ENCODE measurements at places on chromosomes 5 and 9. TPM values are rescaled to one million over a fixed set of nuclear protein-coding genes. Genes with fewer than 3 reads are reported as not detected.

The SMIM33 gene
- total RNA-seq, result not detected

The IFNA13 gene
- not detected for total RNA-seq

The CBY3 gene
- total RNA-seq, result 0.68 TPM

The IRF1 gene
- 228 TPM for total RNA-seq

The OCLN gene
- total RNA-seq, result 0.43 TPM

- no peak for DNase-seq
- H3K4me3 ChIP-seq, result no peak overlapping the region
- no peak overlapping the region for H3K27ac ChIP-seq
Observed at GRCh38 chr5:143142596-143143435, 260.7 kb downstream of the NR3C1 start.

- H3K36me3 ChIP-seq, result no peaks in the 10 kb centered on the region
- H3K27me3 ChIP-seq, result no peaks in the 10 kb centered on the region
- no peaks in the 10 kb centered on the region for H3K4me1 ChIP-seq
Observed at GRCh38 chr9:103991698-103992097, 102.4 kb upstream of the SMC2 start.

DNA sequence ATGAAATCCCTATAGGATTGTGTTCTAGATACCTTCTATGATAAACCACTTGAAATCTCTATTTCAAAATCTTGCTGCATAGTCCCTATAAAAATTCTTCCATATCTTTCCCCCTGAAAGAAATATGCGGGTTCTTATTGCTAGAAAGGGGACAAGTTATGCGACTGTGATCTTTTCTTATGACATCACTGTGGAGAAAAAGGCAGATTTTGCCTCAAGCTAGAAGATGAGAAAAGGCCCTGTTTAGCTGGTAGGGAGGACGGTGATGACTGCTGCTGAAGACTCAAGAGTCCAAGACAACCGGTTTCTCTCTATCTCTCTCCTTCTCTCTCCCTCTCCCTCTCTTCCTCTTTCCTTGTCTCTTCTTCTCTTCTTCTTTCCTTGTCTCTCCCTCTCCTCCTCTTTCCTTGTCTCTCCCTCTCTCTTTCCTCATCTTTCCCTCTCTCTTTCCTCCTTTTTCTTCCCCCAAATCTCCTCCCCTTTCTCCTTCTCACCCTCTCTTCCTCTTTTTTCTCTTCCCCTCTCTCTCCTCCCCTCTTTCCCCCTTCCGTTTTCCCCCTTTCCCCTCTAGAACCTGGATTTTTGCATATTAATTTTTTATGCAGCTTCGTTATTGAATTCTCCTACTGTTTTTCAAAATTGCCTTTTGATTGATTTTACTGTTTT, 5.3 kb downstream of the OR2S2 start:
- H3K27me3 ChIP-seq, result no peaks in the 10 kb centered on the region
- no peak overlapping the region for H3K27ac ChIP-seq
- no peak for DNase-seq
- no peaks in the 10 kb centered on the region for H3K36me3 ChIP-seq
- H3K4me1 ChIP-seq, result peaks cover 2% of the 10 kb centered on the region

GRCh38 chr5:143013176-143013891, 243.2 kb downstream of the ARHGAP26 start:
- H3K27ac ChIP-seq, result no peak overlapping the region
- H3K36me3 ChIP-seq, result peaks cover 48% of the 10 kb centered on the region

- H3K4me1 ChIP-seq, result peaks cover 3% of the 10 kb centered on the region
- no peaks in the 10 kb centered on the region for H3K27me3 ChIP-seq
- DNase-seq, result no peak
- H3K36me3 ChIP-seq, result peaks cover 2% of the 10 kb centered on the region
- H3K4me3 ChIP-seq, result no peak overlapping the region
- no peak overlapping the region for H3K27ac ChIP-seq
Observed at GRCh38 chr5:55620766-55621160, 86.0 kb upstream of the PLPP1 start.

DNA sequence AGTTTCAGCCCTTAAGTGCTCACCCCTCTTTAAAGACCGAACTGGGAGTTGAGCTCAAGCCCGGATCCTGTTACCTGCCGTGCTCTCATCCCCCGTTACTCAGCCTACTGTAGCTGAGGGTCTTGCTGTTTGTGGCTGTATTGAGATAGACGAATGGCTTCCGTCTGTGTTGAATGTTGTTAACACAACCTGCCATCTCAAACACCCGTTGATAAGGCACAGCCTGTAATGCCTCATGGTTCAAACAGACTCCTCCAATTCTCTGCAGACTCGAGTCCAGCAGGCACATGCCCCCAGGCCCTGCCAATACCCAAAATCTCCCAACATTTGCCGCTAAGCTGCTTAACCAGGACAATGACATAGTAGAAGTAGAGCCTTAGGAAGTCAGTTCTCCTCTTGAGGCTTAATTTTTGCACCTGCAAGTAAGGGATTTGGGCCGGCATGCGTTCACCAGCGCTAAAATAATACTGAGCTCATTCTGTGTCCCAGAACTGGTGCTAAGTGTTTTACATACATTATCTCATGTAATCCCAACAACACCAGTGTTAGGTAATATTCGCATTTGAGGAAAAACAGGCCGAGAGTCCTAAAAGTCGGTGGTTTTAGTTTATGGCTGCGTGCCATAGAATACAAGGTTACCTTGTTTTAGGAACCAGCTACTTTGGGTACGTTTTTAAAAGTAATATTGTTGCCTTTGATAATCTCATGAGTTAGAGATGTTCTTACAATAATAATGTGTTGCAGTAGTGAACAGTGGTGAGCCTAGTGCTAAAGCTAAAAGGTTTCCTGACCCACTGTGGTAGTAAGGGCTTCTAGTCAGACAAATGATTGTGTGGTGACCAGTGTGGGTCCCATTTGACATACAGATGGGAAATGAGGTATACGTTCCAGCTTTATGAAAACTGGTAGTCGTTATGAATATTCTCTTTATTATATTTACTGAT, 1.5 kb upstream of the RFX3 start:
- peak; percentile 2 for DNase-seq
- peaks cover 38% of the 10 kb centered on the region for H3K4me1 ChIP-seq
- H3K27me3 ChIP-seq, result no peaks in the 10 kb centered on the region
- H3K36me3 ChIP-seq, result peaks cover 19% of the 10 kb centered on the region
- peak overlapping the region; percentile 99 for H3K27ac ChIP-seq

GRCh38 chr9:18208166-18209059, 265.5 kb upstream of the ADAMTSL1 start:
- no peak overlapping the region for H3K4me3 ChIP-seq
- no peak for DNase-seq
- H3K27ac ChIP-seq, result no peak overlapping the region
- no peaks in the 10 kb centered on the region for H3K4me1 ChIP-seq

GRCh38 chr9:115880221-115880885, 273.2 kb upstream of the PAPPA start:
- DNase-seq, result no peak
- H3K27ac ChIP-seq, result no peak overlapping the region
- H3K36me3 ChIP-seq, result no peaks in the 10 kb centered on the region
- H3K4me3 ChIP-seq, result no peak overlapping the region
- H3K27me3 ChIP-seq, result peaks cover 4% of the 10 kb centered on the region
- H3K4me1 ChIP-seq, result no peaks in the 10 kb centered on the region

- DNase-seq, result no peak
- H3K36me3 ChIP-seq, result peaks cover 4% of the 10 kb centered on the region
- peaks cover 3% of the 10 kb centered on the region for H3K4me1 ChIP-seq
- no peak within 1 kb of the TSS for H3K27ac ChIP-seq
- H3K27me3 ChIP-seq, result peaks cover 42% of the 10 kb centered on the region
Observed at GRCh38 chr5:140881889-140882590, at the start of gene PCDHA13. Gene PCDHA13, plus strand, starts transcription at chr5:140882124. Its CDS starts 145 bp downstream, at chr5:140882269.

DNA sequence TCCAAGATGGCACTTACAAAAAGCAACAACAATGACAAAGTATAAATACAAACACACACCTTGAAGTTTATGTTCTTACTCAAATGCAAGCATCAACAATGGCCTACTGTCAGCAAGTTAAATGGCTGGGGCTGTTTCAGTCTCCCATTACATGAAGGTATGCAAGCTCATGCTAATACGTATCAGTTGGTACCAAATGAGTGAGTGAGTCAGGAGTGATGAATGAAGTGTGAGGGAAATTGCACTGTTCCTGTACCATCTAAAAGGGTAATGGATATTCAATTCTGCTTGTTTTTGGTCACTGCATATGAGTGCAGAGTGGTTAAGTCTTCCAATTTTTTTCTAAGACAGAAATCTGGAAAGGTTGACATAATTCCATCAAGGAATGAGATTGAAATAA, 964.9 kb downstream of the MAT2B start:
- no peaks in the 10 kb centered on the region for H3K4me1 ChIP-seq
- no peaks in the 10 kb centered on the region for H3K27me3 ChIP-seq
- no peak overlapping the region for H3K4me3 ChIP-seq
- H3K36me3 ChIP-seq, result no peaks in the 10 kb centered on the region

- H3K4me3 ChIP-seq, result no peak overlapping the region
Observed at GRCh38 chr9:71819115-71819739, 50.9 kb upstream of the CEMIP2 start.

DNA sequence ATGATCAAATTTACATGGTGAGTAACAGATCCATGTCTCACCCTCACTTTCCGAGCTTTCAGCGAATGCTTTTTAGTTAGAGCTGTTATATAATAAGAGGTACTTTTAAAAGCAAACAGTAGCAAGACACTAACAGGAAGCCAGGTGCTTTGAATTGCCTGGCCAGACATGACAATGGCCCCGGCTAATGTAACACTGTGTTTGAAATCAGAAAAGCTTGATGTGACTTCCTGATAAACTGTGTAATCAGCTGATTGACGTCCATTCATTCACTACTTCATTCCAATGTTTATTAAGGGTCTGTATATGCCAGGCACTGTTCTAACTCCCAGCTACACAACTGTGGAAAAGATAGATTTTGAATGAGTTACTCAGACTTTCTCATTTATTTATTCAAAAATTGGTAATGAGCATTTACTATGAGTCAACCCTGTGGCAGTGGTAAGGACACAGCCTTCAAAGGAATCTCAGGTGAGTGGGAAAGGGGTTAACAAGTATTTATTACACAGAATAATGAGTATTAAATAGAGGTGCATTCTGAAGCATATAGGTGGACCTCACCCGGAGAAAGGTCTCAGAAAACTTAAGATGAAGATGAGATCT, 26.6 kb downstream of the DPYSL3 start:
- H3K4me3 ChIP-seq, result no peak overlapping the region
- no peak overlapping the region for H3K27ac ChIP-seq
- no peaks in the 10 kb centered on the region for H3K4me1 ChIP-seq
- DNase-seq, result no peak
- H3K36me3 ChIP-seq, result no peaks in the 10 kb centered on the region

DNA sequence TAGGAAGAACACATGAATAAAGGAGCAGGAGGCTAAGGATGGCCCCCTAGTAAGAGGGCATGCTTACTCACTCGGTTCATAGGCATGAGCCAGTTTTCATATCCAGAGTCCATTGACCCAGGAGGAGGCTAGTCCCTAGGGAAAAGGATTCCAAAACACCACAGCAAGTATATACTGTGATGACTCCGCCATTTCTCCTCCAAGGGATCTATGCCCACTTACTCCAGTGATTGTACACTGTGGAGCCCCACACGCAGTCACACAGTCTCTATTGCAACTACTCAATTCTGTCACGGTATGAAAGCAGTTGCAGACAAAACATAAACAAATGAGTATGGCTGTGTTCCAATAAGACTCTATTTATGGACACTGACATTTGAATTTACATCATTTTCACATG, 117.7 kb upstream of the ALDH1B1 start:
- peaks cover 12% of the 10 kb centered on the region for H3K4me1 ChIP-seq
- no peaks in the 10 kb centered on the region for H3K27me3 ChIP-seq
- no peak overlapping the region for H3K4me3 ChIP-seq
- no peak for DNase-seq

DNA sequence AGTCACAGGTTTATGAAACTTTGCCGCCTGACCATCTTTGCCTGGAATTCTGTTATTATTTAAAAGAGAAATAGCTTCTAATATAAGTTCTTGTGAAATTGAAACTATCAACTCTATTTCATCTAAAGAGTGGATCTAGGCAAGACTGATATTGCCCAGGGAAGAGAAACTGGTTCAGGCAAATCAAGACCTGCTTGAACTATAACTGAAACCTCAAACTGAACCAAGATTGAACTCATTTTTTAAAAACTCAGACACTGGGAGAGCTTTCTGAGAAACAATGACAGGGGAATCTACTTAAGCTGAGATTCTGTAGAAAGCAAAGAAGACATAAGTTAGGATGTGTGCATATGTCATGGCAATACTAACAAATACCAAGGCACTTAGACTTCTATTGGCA, 815.8 kb downstream of the BRINP1 start:
- no peak overlapping the region for H3K27ac ChIP-seq
- H3K4me3 ChIP-seq, result no peak overlapping the region
- no peak for DNase-seq
- no peaks in the 10 kb centered on the region for H3K36me3 ChIP-seq
- no peaks in the 10 kb centered on the region for H3K4me1 ChIP-seq
- H3K27me3 ChIP-seq, result no peaks in the 10 kb centered on the region

- H3K27ac ChIP-seq, result peak overlapping the region; percentile 99
- H3K4me3 ChIP-seq, result peak overlapping the region; percentile 32
- no peaks in the 10 kb centered on the region for H3K27me3 ChIP-seq
- peaks cover 40% of the 10 kb centered on the region for H3K4me1 ChIP-seq
- peaks cover 41% of the 10 kb centered on the region for H3K36me3 ChIP-seq
Observed at GRCh38 chr9:92961627-92962302, 14.4 kb downstream of the FGD3 start.

- H3K27ac ChIP-seq, result no peak overlapping the region
- H3K4me3 ChIP-seq, result no peak overlapping the region
- no peaks in the 10 kb centered on the region for H3K36me3 ChIP-seq
Observed at GRCh38 chr5:148125641-148126040, 42.7 kb upstream of the SPINK14 start.

GRCh38 chr5:122492675-122493074, 180.6 kb downstream of the SNCAIP start:
- H3K4me3 ChIP-seq, result no peak overlapping the region
- no peaks in the 10 kb centered on the region for H3K27me3 ChIP-seq
- no peaks in the 10 kb centered on the region for H3K36me3 ChIP-seq
- no peak for DNase-seq
- H3K4me1 ChIP-seq, result no peaks in the 10 kb centered on the region
- no peak overlapping the region for H3K27ac ChIP-seq

DNA sequence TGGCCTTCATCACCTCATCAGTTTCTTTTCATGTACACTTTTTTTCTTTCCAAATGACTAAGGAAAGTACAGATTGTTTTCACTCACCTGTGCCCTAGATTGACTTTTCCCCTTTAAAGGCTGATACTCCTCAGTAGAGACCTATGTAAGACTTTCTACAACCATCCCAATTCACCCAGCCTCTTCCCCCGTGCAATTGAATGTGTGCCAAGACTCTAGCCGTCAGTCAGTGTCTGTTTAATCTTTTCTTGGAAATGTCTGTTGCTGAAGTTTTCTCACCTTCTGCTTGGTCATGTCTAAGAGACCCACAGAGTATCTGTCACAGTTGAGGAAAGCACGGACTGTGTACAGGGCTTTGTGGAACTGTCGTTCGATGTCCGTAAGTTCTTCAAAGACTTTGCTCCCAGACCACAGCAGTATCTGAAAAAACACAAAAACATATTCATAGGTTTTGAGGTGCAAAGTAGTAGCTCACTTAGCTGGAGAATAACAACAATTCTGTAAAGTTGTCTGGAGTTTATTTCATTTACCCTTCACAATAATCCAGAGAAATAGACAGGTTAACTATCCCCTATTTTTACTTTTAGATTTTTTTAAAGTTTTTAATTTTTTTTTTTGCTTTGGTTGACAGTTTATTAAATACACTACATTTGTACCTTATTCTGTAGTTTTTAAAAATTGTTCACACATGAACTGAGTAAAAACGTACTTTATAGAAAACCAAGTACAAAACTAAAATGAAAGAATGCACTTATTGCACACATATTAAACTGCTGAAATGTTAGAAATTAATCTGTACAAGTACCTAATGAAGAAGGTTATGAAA, 13.6 kb downstream of the PDE6A start:
- no peaks in the 10 kb centered on the region for H3K36me3 ChIP-seq
- H3K27ac ChIP-seq, result no peak overlapping the region
- no peak overlapping the region for H3K4me3 ChIP-seq

- H3K4me1 ChIP-seq, result peaks cover 7% of the 10 kb centered on the region
- peaks cover 3% of the 10 kb centered on the region for H3K27me3 ChIP-seq
- H3K36me3 ChIP-seq, result peaks cover 4% of the 10 kb centered on the region
Observed at GRCh38 chr5:140205952-140206351, 31.0 kb downstream of the CYSTM1 start.
